ENCODE measurements at places on chromosomes 5 and 9. TPM values are rescaled to one million over a fixed set of nuclear protein-coding genes. Genes with fewer than 3 reads are reported as not detected.

DNA sequence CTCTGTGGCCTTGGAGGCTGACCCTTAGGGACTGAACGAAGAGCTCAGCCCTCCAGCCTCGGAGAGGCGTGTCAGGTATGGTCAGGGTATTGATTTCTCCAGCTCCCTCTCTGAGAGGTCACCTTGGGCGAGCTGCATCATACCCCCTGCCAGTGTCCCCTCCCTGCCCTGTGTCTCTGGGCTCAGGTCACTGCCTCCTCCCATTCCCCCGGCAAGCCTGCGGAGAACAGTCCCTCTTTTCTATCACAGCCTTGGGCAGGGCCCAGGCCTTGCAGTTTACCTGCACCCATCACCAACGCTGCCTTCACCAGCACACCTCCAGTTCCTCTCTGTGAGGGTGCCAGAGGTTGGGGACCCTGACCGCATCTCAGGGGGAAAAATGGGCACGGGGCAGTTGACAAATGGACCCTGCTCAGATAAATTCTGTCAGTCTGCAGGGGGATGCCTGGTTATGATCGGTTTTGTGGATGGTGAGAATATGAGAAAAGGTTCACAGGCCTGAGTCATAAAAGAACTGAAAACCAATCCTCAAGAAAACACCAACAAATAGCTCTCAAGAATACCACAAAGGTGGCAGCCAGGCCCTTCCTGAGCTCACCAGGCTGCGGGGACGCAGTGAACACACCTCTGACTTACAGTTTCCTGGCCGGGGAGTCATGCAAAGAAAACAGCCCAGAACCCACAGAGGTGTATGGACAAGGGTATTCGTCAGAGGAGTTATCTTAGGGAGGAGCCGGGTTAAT, 24.7 kb upstream of the RXRA start:
- DNase-seq: peak; percentile 66

- DNase-seq: no peak
Observed at GRCh38 chr5:139148306-139148705, 49.9 kb downstream of the SIL1 start.

DNA sequence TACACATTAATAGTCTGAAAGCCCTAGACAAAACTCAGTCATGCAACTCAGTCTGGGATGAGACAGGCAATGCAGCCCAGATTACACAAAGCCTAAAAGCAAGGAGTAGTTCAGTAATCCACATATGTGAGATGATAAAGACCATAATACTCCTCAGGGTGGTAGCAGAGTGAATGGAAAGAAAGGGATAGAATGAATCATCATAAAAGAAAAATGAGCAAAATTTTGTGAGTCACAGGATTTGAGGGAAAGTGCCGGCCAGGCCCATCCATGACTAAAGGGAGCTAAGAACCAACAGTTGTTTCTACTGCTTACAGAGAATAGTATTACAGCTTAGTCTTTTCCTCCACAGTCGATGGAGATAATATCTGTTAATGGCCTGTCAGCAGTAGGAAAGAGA, 90.0 kb upstream of the POU5F2 start:
- DNase-seq: no peak

The EPB41L4B gene
- total RNA-seq: not detected

Data from activated CD4-positive, alpha-beta T cell treated with anti-CD3 and anti-CD28 coated beads, Interleukin-2, amount 10 ng/mL, durations not matched to agents 7 days and 5 days (primary cell).